ENCODE measurements at places on chromosomes 6 and 20.

- DNase-seq = no peak
Measured at GRCh38 chr6:88712243-88712936, 251.0 kb downstream of the RNGTT start.

- no peak for DNase-seq
Measured at GRCh38 chr6:40606526-40606925, 19.4 kb upstream of the LRFN2 start.

- no peak for DNase-seq
Measured at GRCh38 chr6:100100776-100101175, 106.8 kb upstream of the MCHR2 start.

- no peak for DNase-seq
Measured at GRCh38 chr6:72132851-72133250, 246.5 kb downstream of the RIMS1 start.

- DNase-seq = no peak
Measured at GRCh38 chr20:3749689-3750531, 17.4 kb downstream of the HSPA12B start.

GRCh38 chr6:166490671-166491500 lies 95.6 kb downstream of the RAMACL start:
- peak; percentile 57 for DNase-seq

- no peak for DNase-seq
Measured at GRCh38 chr6:19477563-19477962, 359.6 kb upstream of the ID4 start.

- no peak for DNase-seq
Measured at GRCh38 chr6:42729731-42730130, 7.3 kb upstream of the PRPH2 start.

DNA sequence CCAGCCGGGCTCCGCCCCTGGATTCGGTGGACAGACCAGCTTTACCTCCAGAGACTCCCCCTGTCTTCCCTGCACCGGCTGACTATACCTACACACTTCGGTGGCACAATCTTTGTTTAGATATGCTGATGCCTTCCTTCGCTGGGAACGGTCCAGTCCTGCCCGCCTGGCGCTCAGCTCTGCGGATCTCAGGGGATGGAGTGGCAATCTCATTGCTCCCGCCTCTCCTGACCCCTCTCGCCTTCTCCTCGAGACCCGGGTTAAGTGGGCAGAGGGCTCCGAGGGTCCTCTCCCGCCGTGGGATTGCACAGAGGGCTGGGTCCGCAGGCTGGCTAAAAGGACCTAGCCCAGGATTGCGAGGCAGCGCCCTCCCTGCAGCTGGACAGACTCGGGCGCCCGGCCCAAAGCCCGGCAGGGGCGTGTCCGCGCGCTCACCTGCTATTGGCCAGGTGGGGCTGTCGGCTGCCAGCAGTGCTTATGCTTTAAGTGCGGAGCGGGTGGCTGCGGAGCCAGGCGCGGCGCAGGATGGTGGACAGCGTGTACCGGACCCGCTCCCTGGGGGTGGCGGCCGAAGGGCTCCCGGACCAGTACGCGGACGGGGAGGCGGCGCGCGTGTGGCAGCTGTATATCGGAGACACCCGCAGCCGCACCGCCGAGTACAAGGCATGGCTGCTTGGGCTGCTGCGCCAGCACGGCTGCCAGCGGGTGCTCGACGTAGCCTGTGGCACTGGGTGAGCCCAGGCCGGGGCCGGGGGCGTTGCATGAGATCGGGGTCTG lies at the start of gene GNMT:
Gene GNMT (plus strand): TSS at position 512 of the 777 bp plus-strand sequence. CDS start 14 bp downstream, at position 526.
- DNase-seq = no peak

- no peak for DNase-seq
Measured at GRCh38 chr6:153096792-153097191, 34.3 kb downstream of the RGS17 start.

- no peak for DNase-seq
Measured at GRCh38 chr6:121839896-121840295, 404.4 kb downstream of the GJA1 start.

DNA sequence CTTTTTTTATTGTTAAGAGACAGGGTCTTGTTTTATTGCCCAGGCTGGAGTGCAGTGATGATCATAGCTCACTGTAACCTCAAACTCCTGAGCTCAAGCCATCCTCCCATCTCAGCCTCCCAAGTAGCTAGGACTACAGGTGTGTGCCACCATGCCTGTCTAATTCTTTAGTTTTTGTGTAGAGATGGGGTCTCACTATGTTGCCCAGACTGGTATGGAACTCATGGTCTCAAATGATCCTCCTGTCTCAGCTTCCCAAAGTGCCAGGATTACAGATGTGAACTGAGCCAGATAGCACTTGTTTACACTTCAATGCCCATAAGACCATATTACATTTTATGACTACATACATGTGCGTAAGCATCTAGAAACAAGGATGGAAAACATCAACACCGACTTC lies 18.1 kb downstream of the EIF2S2 start:
- no peak for DNase-seq

GRCh38 chr6:38499529-38500096 lies 140.1 kb downstream of the BTBD9 start:
- DNase-seq = no peak

DNA sequence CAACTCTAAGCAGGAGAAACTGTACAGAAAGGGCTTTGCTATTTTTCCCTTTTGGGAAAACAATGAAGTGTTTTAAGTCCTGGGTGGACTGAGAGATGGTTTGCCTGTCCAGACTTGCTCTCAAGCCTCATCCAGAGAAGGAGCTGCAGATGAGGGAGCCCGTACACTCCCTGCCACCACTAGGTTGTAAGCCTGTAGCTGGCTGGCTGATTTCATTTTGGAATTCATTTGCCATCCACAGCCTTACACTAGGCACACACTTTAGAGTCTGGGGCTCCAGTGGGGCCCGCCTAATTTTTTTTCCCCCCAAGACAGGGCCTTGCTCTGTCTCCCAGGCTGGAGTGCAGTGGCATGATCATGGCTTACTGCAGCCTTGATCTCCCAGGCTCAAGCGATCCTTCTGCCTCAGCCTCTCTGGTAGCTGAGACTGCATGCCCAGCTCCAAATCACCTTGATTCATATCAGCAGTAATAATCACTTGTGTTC lies 28.4 kb downstream of the POFUT1 start:
- no peak for DNase-seq

DNA sequence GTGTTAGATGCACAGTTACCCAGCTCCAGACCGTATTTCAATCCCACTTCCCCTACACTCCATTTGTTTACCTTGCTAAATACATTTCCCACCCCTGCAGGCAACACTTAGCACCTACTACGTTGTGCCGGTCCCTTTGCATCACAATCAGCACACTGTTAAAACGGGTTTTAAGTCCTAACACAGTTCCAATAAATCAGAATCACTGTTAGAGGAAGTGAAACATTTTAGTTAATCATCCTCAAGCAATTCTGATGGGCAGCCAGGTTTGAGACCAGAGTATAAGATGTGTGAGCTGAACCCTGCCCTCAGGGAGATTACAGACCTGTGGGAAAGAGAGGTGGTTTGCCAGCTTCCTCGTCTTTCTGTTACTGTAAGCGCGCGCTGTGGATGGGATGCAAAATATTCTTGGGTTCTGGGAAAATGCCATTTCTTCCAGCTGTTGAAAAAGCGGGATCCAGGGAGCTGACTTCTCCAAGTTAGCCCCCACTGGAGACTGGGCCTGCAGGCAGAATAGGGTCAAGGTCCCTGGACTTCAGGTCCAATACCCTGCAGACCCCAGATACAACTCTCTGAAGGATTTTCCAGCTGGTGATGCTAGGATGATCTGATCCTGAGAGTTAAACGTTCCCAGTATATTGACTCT lies 3.1 kb downstream of the ZCCHC3 start:
- no peak for DNase-seq

Data from non-pigmented ciliary epithelial cell (primary cell).